D721Med (cell line): ENCODE measurements at places on chromosomes 1 and 21.
A peak's percentile ranks its signal among the peaks of the same experiment; 100 is the strongest.

DNA sequence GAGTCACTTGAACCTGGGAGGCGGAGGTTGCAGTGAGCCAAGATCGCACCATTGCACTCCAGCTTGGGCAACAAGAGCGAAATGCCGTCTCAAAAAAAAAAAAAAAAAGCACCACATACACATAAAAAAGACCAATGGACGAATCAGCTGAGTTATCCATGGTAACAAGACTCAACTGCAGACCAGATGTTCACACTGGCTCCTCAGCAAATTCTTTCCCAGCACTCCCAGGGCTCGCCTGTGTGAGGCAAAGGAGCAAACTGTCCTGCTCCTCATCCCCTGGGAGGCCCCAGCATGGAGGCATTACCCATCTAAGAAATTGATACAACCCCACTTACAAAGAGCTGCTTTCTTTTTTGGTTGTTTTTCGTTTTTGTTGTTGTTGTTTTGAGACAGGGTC, 3.1 kb downstream of the TMEM234 start:
- DNase-seq, result no peak

GRCh38 chr1:31976401-31976800, 37.3 kb upstream of the KHDRBS1 start:
- DNase-seq, result no peak

- no peak for DNase-seq
These were observed 499.7 kb downstream of the RWDD3 start for GRCh38 chr1:95733671-95734070.

GRCh38 chr1:6353955-6354658, 39.5 kb downstream of the ACOT7 start:
- DNase-seq, result no peak

DNA sequence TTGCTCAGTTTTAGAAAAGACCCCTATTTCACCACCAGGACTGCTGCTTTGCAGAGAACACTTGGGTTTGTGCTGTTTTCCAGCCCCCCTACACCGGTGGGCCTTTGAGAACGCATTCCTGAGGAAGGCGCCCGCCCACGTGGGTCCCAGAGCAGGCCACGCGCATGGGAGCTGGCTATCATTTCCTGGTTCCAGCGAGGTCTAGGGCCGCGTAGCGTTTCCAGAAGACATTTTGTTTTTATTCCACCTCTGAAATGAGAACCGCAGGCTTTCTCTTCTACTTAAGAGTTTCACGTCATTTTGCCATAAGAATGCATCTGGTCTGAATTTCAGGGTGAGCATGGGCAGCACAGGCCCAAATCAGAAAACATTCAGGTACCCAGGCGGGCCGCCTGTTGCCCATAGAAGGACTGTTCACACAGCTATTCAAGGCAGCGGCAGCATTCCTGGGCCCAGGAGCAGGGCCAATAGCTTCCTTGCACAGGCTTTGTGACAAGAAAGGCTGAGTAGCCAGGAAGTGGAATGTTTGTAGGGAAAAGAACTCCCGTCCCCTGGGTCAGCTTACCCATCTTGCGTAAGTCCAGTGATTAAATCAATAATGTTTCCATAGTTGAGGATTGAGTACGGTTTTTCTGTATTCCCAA, 1.4 kb upstream of the KLHL21 start:
- no peak for DNase-seq

GRCh38 chr1:185769136-185769535, 34.9 kb downstream of the HMCN1 start:
- no peak for DNase-seq

DNA sequence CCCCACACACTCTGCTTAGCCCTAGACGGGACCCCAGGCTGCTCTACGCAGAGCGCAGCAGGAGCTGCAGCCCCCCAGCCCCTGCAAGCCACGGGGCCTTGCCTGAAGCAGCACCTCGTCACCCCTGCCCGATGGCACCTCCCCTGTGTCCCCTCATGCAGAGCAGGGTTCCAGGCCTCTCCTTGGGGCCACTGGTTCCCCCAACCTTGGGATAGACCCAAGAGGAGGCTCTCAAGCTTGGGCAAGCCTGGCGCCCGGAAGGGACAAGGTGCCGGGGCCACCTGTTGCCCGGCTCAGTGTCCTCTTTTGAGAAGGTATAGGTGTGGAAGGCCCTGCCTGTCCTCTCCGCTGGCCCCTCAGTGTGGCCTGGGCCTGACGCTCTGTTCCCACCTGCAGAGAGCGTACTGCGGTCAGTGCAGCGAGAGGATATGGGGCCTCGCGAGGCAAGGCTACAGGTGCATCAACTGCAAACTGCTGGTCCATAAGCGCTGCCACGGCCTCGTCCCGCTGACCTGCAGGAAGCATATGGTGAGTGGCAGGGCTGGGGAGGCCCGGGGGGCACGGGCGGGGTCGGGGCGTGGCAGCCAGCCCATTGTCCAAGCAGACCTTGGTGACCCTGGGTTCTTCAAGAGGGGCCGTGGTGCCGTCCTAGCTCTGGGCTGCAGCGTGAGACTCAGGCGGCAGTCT, 50.6 kb downstream of the FAAP20 start:
- no peak for DNase-seq

DNA sequence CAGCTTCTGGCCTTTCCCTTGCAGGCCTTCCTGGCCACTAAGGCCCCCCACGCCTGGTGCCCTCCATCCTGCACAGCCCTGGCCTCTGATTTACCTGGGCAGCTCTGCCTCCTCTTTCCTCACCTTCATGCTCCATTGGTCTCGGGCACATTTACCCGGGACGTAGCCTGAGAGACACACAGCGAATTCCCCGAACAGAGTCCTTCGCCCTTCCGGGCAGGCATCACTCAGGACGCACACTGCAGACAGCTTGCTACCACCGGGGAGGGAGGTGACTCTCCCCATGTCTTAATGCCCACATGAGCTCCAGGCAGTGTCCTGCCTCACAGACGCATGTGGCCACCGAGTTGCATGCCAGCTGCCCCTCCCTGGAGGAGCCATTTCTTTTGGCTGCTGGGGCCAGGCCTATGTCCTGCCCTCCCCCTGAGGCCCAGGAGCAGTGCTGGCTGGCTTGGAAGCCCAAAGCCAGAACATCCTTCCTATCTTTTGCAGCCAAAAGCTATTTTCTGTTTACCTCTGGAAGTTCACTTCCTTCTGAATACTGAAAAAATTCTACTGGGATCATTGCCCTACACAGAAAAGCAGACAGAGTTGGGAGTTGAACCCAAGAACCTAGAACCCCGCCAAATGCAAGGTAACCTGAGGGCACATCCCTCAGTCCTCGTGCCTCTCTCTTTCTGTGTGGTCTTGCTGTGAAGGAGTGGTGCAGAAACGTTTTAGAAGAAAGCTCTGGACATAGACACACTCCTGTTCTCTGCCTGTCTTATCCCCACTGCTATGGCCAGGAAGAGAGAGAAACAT, 209.5 kb downstream of the TOMM20 start:
- DNase-seq, result no peak

GRCh38 chr1:168019407-168019806, 82.5 kb upstream of the MPC2 start:
- no peak for DNase-seq

DNA sequence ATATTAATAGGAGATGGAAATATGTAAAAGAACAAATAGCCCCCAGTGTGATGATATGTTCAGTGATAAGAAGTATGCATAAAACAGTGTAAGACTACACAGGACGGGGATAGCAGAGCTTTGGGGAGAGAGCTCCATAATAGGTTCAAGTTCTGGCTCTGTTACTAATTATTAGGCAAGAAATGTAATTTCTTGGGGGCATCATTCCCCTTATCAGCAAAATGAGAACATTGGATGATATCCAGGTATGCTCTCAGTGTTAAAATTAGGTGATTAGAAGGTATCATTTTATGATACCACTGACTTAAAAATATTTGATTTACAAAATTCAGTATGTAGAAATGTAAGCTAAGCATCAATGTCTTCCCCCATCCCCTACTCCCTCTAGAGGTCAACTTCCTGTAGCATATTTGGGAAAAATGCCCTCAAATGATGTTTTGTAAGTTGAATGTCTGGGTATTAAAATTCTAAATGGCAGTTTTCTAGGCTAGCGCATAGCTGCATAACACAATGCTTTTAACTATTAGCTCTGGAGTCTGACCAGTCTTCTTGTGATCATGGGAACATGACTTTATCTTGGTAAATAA, 585.7 kb upstream of the CAMK1G start:
- DNase-seq, result no peak

- DNase-seq, result no peak
These were observed 5.5 kb upstream of the ANKRD35 start for GRCh38 chr1:145891143-145891542.

GRCh38 chr1:34379911-34380310, 203.2 kb downstream of the C1orf94 start:
- no peak for DNase-seq

GRCh38 chr1:23559136-23559984, at the start of gene ID3:
TSS of gene ID3 (minus strand) at chr1:23559501. CDS start at chr1:23559426, 75 bp downstream.
- peak; percentile 50 for DNase-seq

DNA sequence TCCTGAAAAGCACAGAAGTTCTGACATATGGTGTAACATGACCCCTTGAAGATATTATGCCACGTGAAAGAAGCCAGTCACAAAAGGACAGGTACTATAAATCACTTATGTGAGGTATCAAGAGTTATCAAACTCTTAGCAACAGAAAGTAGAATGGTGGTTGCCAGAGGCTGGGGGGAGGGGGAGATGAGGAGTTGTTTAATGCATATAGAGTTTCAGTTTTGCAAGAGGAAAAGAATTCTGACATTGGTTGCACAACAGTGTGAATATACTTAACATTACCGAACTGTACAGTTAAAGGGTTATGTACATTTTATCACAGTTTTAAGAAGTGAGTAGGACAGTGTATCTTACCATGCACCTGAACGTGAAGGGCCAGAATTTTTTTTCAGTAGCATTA, 80.0 kb downstream of the USP25 start:
- DNase-seq, result no peak

DNA sequence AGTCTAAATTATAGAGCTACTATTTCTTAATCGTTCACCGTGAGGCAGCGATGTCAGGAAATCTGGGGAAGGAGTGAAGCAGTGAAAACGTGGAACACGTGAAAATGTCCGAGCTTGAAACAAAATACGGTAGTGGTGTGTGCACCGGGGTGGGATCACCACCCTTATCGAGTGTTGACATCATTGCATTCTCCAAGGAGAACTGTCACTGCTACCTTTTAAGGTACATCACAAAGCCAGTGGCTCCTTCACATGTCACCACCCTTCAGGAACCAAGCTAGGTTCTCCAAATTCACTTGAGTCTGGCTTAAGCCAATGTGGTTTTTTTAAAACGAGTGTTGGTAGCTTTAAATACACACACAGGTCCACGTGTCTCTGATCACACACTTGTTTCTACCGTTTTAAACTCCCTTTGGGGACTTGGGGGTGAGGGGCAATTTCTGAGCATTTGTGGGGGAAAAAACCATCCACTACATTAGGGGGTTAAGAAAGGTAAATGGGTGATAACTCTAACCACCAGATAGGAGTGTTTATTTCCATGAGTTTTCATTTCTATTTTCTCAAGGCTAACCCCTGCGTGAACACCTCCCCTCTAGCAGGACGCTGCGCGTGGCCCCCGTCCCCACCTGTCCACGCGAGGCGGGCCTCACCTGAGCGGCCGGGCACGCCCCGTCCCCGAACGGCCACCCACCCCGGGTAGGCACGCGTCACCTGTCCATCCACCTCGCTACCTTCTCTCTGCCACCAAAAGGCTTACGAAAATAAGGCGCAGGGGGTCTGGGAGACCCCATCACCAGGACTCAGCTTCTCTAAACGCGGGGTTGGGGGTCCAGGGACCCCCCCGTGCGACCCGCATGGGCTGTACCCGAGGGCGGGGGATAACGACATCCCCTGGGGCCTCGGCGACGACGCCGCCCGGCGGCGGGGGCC, 978 bp downstream of the PRDM15 start:
- peak; percentile 50 for DNase-seq

DNA sequence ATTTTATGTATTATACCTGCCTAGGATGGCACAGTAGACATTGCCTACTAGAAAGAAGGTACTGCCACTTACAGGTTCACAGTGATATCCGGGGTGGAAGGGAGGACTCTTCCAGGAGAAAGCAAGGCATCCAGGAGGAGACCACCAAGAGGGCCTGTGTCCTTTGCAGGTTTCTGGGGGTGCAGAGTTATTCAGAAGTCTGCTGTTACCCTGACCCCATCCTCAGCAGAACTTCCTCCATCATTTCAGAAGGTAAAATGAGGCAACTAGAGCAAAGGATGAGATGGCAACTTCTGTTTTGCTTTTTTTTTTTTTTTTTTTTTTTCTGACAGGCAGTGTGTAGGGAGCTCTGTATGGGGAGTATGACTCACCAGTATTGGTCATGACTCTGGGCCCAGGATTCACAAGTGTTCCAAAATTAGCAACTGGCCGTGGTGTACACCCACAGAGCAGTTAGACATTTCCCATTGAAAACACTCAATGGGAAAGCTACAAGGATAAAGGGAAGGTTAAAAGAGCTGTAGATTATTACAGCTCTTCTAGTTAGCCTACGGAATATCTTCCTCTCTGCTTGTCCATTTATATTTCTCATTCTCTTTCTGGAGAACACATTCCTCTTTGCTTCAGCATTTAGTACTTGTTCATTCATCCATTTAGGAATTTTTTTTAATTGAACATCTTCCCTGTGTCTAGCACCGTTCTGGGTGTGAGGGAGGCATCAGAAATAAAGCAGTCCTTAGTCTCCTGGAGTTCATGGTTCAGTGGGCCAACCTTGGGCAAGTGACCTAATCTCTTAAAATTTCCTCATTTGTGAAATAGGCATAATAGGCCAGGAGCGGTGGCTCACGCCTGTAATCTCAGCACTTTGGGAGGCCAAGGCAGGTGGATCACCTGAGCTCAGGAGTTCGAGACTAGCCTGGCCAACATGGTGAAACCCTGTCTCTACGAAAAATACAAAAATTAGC, 50.5 kb upstream of the PPP2R5A start:
- no peak for DNase-seq

- no peak for DNase-seq
These were observed at the start of gene AGPAT3 for GRCh38 chr21:43864962-43865539. TSS of gene AGPAT3 (plus strand) at chr21:43865223. CDS start at chr21:43959682, 94,459 bp downstream.

- peak; percentile 53 for DNase-seq
These were observed at the start of gene NPR1 for GRCh38 chr1:153678519-153679336. TSS of gene NPR1 (plus strand) at chr1:153678688. CDS start at chr1:153679109, 421 bp downstream.

GRCh38 chr1:102840741-102841140, 267.6 kb downstream of the COL11A1 start:
- no peak for DNase-seq

DNA sequence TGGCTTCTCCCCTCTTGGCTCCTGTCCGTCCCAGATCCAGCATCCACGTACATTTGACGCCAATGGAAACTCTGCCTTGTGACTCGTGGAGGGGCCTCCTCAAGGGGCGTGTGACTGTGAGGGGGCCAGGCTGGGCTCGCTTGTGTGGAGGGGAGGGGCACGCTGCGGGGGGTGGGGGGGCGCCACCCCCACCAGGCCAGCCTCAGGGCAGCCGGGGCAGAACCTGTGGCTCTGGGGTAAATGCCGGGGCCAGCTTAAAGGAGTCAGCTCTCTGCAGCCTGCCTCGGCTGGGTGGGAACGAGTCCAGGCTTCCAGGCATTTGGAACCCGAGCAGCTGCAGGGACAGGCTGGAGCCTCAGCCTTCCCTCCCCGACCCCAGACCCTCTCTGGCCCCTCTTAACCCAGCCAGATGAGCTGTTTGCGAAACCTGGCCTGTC, 94.1 kb downstream of the SIK1 start:
- no peak for DNase-seq
